ENCODE measurements at places on chromosomes 7 and 10.

- DNase-seq: no peak
These were observed 785.7 kb downstream of the CNTNAP2 start for GRCh38 chr7:146902266-146902665.

- no peak for DNase-seq
These were observed 685.3 kb upstream of the GALNT17 start for GRCh38 chr7:70446448-70447143.

DNA sequence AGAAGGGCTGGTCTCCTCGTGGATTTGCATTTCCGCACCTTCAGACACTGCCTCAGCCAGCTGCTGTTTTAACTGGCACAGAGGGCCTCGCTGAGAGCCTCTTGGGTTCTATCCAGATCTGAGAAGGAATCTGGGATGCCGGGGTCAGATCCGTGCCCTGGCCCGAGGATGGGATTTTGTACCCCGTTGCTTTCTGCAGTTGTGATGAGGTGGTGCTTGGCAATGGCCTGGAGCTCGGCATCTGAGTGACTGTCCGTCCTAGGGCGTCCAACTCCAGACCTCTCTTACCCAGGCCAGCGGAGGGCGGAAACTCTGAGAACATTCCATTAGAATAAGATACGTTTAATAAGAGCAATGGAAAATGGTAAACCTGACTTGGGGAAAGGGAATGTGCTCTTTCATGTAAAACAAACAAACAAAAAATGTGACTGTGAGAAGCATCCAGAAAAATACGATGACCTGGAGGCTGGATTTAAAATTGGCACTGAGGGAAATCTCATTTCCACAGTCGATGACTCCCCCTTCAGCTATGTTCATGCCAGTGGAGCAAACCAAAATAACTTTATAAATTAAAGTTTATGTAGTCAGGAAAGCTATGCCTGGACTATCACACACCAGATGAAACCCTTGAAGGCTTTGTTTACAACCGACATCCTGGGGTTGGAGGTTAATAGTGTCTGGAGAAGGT, 39.6 kb downstream of the GRK5 start:
- DNase-seq: no peak

- DNase-seq: peak; percentile 39
These were observed 24.6 kb upstream of the MRPS33 start for GRCh38 chr7:141039376-141039775.

GRCh38 chr7:2214636-2215035, 18.1 kb downstream of the MAD1L1 start:
- no peak for DNase-seq

DNA sequence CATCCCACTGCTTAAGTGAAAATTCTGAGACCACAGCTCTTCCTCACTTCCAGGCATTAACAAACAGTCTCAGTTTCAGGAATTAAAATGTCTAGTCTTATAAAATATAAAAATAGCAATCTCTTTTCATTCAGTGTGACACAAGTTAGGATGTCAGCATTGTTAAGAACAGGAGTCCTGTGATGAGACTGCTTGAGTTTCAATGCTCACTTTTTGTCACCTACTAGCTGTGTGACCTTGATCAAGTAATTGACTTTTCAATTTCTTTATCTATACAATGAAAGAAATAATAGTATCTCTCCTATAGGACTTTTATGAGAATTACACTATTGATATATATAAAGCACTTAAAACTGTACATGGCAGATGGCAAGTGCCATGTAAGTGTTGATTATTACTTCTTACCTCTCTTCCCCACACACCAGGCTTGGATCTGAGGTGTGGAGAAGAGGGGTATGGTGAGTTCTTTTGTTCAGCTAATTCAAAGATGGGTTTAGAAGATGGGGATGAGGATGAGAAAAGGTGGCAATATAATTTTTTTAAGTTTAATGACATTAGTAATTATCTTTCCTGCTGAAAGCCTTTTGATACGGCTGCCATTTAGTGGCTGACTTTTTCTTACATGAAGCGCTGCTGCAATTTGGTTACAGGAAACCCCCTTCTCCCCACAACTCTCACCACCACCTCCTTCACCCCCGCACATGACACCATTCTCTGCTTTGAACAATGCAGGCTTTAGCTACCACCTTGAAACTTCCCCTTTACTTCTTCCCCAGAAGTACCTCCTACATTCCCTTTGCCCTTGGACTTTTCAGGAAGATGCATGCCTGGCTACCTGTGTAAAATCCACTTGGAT, 20.8 kb upstream of the HYAL4 start:
- DNase-seq: no peak

- DNase-seq: no peak
These were observed 336.3 kb downstream of the KCNMA1 start for GRCh38 chr10:77301305-77301730.

GRCh38 chr7:5229451-5230264, 39.6 kb downstream of the WIPI2 start:
- DNase-seq: peak; percentile 58

- no peak for DNase-seq
These were observed 50.9 kb downstream of the TFAM start for GRCh38 chr10:58436071-58436470.

GRCh38 chr10:93844979-93845626, 48.7 kb upstream of the SLC35G1 start:
- DNase-seq: no peak

- peak; percentile 60 for DNase-seq
These were observed 63.9 kb downstream of the VOPP1 start for GRCh38 chr7:55508221-55509011.

DNA sequence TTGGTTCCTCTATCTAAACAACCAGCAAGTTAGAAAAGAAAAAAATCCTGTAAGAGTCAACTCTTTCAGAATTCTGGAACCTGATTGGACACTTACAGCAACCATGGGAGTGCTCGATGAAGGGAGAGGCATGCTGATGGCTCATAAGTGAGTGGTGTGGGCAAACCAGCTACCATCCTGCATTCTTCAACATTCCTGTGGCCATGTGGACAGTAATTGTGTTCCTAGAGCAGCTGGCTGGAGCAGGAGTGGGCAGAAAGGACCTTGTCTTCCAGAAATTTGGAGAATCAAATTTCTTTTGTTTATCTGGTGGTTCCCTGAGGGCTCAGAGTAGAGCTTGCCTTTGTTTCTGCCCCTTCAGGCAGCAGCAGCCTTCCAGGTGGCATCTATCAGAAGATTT, 22.5 kb upstream of the MYL7 start:
- no peak for DNase-seq

- no peak for DNase-seq
These were observed 60.0 kb downstream of the GRK5 start for GRCh38 chr10:119267384-119267783.

DNA sequence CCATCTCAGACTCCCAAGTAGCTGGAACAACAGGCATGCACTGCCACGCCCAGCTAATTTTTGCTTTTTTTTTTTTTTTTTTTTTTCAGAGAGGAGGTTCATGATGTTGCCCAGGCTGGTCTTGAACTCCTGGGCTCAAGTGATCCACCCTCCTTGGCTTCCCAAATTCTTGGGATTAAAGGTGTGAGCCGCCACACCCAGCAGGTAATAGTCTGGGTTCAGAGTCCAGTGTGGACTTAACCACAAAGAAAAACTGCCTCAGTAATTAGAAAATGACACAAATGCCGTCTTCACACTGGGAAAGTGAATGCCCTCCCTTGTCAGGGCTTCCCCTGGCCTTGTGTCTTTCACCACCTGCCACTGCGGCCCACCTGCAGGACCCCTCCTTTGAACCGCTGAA, 101.1 kb downstream of the RAB11FIP2 start:
- no peak for DNase-seq

- DNase-seq: peak; percentile 37
These were observed 34.5 kb upstream of the AQP1 start for GRCh38 chr7:30877015-30877769.

DNA sequence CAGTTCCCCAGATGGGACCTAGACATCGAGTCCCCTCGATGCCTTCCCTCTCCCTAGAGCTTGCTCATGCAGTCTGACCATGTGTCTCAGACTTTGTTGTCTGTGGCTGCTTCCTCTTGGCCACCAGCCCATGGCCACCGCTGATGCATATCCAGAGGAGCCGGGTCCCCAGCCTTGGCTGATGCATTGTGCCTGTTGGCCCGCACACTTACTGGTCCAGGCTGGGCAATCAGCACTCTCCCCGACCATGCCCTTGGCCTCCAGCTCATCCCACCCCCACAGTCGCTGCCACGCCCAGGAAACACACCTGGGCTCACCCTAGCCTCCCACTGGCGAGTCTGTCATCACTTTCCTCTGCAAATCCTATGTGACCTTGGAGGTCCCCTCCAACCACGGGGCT, 10.1 kb downstream of the NPC1L1 start:
- no peak for DNase-seq

- no peak for DNase-seq
These were observed 472.0 kb upstream of the CNTNAP2 start for GRCh38 chr7:145644426-145645134.

DNA sequence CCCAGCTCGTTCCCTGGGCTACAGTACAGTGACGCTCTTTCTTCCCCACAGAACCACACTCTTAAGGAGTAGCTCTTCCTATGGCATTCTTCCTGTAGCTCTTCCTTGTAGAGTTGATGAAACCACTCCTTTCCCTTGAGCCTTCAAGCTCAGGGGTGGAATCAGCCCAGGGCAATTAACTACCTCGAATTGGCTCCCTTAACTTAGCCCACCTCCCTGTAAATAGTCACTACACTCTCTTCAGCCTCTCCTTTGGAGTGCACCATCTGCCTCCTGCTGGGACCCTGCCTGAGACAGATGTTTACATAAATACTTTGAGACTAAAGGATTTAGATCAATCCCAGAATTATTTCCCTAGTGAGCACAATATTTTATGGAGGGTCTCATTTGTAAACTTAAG, 537.8 kb upstream of the AUTS2 start:
- no peak for DNase-seq

DNA sequence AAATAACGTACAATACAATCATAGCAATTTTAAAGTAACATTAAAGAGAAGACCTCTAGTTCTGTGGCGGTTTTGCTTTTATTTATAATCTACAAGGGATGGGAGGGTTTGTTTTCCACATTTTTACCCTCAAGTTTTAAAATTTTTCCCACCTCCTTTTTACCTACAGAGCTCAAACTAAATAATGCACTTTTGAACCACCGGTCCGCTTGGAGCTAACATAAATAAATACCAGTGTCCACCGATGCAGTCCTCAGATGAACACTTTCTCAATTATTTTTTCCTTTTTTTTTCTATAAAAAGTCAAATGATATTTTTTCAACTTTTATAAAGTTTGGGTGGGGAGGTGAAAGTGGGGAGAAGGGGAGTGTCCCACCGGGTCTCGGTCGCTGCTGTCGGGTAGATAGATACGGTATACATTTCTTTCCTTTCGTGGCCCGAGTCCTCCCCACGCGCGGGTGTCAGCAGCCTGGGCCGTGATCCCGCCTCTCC, 3.3 kb downstream of the ZNF503 start:
- DNase-seq: no peak

GRCh38 chr7:42025635-42026375, 211.2 kb downstream of the GLI3 start:
- no peak for DNase-seq

DNA sequence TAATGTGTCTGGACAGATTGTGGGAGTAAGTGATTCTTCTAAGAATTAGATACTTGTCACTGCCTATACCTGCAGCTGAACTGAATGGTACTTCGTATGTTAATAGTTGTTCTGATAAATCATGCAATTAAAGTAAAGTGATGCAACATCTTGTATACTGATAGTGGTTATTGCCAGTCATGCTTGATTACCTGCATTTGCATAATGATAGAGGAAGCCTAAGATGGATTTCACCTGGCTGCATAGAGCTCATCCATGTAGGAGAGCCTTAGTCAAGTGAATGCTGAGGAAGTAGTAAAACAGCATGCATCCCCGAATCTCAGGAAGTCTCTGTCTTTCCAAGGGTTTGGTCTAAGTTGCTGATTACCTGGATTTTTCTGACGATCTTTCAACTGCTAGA, 64.2 kb upstream of the CAPZA2 start:
- no peak for DNase-seq

GRCh38 chr7:124702385-124702784, 63.2 kb downstream of the GPR37 start:
- no peak for DNase-seq

GRCh38 chr7:55174856-55175255, 156.0 kb downstream of the EGFR start:
- no peak for DNase-seq

GRCh38 chr10:58280477-58280876, 11.5 kb downstream of the CISD1 start:
- DNase-seq: no peak

- peak; percentile 71 for DNase-seq
These were observed 148.2 kb downstream of the CELF2 start for GRCh38 chr10:11165591-11166543.

DNA sequence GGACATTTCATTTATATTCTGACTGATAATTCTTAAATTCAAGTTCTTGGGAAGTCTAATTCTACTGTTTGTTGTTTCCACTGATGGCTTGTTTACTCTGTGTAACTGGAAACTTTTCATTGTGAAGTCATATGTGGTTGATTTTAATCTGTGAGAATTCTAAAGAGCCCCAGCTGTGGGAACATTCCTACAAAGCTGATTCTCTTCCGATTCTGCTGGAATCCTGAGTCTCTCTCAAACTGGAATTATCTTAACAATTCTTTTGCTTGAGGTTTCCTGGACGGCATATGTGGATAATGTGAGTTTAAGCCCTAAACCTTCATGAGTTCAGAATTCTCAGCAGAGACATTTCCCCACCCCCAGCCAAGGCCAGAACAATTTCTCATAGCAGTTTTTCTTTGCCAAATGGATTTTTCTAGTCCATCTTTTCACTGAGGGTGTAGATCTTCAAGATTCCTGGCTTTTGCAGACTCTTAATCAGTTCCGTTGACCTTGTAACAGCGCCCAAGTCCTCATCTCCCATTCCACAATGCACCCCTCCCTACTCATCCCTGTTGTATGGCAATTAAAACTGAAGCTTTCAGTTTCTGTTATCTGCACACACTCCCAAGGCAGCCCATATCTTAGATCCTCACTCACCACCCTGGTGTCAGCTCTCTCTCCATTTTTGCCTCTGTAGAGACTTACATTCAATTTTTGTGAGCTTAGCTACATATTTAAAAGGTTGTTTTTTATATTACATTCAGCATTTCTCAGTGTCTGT, 37.6 kb downstream of the GRM8 start:
- DNase-seq: no peak

DNA sequence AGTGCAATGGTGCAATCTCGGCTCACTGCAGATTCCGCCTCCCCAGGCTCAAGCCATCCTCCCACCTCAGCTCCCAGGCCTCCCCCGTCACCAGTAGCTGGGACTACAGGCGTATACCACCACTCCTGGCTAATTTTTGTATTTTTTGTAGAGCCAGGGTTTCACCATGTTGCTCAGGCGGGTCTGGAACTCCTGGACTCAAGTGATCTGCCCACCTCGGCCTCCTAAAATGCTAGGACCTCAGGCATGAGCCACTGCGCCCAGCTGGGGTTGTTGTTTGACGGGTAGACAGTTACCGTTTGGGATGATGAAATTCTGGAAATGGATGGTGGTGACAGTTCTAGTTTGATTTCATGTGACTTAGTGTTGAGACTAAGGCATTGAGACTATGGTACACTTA, 15.3 kb downstream of the CALML3 start:
- DNase-seq: no peak

Measured in inflammatory macrophage treated with lipopolysaccharide for 1 hour (primary cell).